ENCODE measurements at places on chromosomes 2 and 18. TPM values are rescaled to one million over a fixed set of nuclear protein-coding genes. Genes with fewer than 3 reads are reported as not detected.

ADCY3 gene
- polyA plus RNA-seq = 22.0 TPM

DES gene
- polyA plus RNA-seq = 5,672 TPM

IGFBP5 gene
- polyA plus RNA-seq = 468 TPM

TMEM169 gene
- polyA plus RNA-seq = 4.5 TPM

MGAT4A gene
- polyA plus RNA-seq = 3.8 TPM

SNORC gene
- 1.4 TPM for polyA plus RNA-seq

DYNAP gene
- 0.10 TPM for polyA plus RNA-seq

ACSL3 gene
- 44.7 TPM for polyA plus RNA-seq

SPR gene
- 5.5 TPM for polyA plus RNA-seq

NMUR1 gene
- polyA plus RNA-seq = 0.38 TPM

MPHOSPH10 gene
- 29.2 TPM for polyA plus RNA-seq

DSG1 gene
- not detected for polyA plus RNA-seq

DNA sequence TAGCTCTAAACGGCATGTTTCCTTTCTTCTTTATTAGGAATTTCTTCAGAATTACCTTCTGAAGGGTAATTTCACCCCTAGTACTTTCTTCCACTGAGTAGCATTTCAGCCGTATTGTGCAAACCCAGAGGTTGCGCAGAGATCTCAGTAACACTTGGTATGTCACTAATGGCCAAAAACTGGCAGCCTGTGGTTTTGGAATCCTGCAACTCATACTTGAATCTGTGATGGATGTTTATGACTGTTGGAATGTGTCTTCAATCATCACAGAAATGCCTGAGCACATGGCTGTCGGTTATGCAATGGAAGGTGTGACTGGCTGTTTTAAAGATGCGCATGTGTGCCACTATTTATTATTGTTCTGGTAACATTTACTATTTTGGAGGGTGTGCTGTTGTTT, 100.0 kb downstream of the COLEC12 start:
- DNase-seq = no peak

GRCh38 chr18:79569720-79570119, 109.9 kb upstream of the CTDP1 start:
- no peak for DNase-seq

GRCh38 chr18:43405097-43405496, 127.8 kb upstream of the SYT4 start:
- DNase-seq = no peak

GRCh38 chr2:127011231-127011661, 95.7 kb downstream of the BIN1 start:
- DNase-seq = no peak

DNA sequence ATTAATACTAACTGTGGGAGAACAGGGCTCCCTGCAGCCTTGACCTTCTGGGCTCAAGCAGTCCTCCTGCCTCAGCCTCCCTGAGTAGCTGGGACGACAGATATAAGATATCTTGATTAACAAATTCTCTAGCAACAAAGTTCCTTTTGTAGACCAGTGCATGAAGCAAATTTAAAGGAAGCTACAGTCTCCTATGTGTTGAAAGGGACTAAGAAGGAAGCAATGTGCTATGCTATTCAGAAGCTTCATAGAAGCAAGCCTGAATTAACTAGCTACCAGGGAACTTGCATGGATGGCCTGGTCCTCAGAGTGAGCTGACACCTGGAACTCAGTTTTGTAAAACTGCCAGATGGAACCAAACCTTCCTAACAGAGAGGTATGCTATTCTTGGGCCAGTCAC, 33.2 kb downstream of the RAPH1 start:
- DNase-seq = no peak

DNA sequence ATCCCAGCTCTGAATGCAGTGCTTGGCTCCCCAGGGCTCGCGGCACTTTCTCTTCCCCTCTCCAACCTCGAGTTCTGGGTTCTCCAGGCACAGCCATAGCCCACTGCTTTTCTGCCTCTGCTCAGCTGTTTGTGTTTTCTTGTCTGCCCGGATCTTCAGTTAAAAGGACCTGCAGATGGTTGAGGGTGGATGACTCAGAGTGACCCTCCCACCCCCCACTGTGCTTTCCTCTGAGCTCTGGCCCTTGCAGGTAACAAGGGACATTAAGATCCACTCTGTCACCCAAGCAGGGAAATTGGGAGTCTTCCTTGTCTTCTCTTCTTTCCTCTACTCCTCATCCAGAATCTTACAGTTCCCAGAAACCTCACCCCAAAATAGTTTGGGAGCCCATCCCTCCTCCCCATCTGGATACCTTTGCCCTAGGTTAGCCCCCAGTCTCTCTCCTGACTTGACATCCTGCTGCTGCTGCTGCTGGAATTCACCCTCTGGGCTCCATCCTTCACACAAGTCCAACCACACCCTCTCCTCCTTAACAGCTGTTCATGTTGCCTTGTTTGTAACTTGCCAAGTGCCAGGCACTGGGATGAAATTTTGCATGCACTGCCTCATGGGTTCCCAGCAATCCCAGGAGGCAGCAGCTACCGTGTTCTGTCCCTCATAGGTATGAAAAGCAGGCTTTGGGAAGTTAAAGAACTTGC, 157.9 kb upstream of the TTC39C start:
- DNase-seq = no peak

- no peak for DNase-seq
Measured at GRCh38 chr2:218047536-218048225, 21.4 kb upstream of the RUFY4 start.

DNA sequence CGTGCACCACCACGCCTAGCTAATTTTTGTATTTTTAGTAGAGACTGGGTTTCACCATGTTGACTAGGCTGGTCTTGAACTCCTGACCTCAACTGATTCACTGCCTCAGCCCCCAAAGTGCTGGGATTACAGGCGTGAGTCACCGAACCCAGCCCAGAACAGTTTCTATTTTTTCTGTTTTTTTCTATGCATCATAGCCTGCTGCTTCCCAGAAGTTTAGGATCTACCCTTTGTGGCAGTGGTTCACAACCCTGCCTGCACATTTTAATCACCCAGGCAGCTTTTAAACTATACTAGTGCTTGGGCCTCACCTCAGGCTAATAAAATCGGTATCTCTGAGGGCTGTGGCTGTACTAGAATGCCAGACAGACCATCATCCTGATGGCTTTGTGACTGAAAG, 39.7 kb upstream of the SOCS6 start:
- DNase-seq = no peak

DNA sequence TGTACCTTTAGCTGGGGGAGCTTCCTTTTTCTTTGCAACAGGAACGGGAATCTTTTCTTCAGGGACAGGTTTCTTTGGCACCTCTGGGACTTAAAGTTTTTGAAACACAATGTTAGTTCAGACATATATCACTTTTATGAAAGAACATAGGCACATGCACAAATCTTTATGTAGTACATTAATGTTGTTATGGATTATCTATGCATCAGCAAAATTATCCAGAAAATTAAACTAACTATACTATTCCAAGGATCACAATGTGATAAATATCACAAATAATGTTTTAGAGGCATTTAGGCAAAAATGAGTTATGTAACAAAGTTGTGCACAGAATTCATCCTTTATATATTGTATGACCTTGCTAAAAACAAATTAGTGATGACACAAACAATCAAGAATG, 117.4 kb downstream of the TTN start:
- no peak for DNase-seq

- no peak for DNase-seq
Measured at GRCh38 chr2:213317929-213318328, 33.7 kb downstream of the SPAG16 start.

DNA sequence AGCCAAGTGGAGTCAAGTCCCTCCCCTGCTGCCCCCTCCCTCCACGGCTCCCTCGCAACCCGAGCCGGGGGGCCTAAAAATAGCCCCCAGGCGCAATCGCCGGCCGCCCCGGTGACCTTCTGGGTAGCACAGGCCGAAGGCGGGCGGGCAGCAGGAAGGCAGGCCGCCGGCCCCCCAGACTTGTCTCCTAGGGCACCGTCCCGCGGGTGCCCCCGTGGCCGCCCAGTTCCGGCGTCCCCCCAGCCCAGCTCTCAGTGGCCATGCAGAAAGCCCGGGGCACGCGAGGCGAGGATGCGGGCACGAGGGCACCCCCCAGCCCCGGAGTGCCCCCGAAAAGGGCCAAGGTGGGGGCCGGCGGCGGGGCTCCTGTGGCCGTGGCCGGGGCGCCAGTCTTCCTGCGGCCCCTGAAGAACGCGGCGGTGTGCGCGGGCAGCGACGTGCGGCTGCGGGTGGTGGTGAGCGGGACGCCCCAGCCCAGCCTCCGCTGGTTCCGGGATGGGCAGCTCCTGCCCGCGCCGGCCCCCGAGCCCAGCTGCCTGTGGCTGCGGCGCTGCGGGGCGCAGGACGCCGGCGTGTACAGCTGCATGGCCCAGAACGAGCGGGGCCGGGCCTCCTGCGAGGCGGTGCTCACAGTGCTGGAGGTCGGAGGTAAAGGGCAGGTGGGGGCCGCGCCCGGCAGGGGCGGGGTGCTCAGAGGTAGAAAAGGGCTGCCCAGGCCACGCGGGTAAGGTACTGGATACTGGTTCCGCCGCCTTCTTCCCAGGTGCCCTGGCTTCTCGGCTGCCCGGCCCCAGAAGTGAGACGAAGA, at the start of gene SPEG:
Gene SPEG, plus strand, starts transcription at position 126 of the 808 bp plus-strand sequence. Its CDS starts 135 bp downstream, at position 261.
- no peak for DNase-seq

DNA sequence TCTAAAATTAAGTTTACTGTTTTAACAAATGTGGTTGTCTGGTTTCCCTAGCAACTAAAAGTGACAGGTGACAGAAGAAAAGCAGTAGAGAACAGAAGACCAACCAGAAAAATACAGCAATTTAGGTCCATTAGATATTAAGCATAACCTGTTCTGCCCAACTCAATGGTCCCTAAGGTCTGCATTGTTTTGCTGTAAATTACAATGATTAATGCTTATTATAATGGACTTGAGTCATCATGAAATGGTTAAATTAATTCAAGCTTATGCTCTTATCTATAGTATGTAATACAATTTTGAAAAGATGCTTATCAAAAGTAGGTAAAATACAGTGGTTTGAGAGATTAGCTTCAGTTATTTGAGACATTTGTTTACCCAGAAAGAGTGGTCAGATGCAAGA, 378.0 kb downstream of the GRB14 start:
- no peak for DNase-seq

- DNase-seq = no peak
Measured at GRCh38 chr2:25201794-25202193, 33.4 kb upstream of the POMC start.

DNA sequence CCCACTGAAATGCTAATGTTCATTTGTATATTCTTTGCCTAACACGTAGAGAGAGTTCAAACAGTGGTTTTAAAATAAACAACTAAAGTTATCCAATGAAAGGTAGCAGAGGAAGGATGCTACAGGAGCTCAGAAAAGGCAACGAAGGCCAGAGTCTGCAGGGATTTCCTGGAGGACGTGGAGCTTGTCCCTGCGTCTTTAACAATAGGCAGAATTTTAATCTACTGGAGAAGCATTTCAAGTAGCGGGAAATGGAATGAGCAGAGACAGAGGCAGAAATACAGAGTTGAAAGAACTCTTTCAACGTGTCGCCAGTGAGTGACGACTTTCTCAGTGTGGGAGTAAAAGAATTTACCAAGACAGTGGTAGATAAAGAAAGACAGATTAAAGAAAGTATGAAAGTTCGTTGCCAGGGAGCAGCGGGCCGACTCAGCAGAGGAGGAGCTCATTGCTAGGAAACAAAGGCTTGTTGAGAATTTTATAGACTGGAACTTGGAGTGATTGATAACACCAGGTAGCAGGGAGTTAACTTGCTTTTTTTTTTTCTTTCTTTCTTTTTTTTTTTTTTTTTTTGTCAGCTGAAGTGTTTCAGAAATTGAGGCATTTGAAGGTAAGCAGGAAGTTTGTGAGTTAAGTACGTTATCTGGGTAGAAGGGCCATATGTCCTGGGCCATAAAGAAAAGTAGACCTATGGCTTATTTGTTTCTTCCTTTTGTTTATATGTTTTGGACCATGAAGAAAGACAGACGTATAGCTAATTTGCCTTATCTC, 625 bp upstream of the NBAS start:
- peak; percentile 31 for DNase-seq

GRCh38 chr2:25453199-25453905, 111.6 kb upstream of the DNMT3A start:
- DNase-seq = no peak

GRCh38 chr2:134132490-134132857, 121.4 kb upstream of the MGAT5 start:
- no peak for DNase-seq

DNA sequence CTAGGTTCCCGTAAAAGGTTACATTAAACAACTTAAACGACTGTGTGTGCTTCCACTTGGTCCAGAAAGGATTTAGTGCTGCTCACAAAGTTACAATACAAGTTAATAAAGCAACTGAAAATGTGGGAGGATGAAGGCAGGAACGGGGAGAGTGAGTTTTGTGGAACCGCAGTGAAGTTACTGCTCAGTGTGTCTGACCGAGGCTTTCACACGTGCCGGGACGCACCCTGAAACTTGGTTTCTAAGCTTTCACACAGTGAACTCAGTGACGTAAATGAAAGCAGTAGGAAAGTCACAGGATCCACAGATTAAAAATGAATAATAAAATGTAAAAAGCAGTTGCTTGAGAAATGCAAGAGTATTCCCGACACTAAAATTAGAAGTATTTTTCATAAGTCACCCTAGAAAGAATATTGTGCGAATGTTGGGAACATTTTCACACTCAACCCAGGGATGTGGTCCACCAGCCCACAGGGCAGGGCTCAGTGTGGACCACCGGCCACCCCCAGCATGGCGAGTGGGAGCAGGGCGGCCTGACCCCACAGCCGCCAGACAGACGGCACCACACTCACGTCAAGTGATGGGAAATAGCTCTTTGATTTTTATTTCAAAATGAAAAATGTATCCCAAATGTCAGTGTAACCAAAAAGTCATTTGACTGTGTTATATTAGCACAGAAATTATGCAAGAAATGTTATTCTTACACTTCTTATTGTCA, 32.6 kb upstream of the CHMP1B start:
- no peak for DNase-seq

GRCh38 chr18:70663141-70663540, 374.3 kb downstream of the SOCS6 start:
- no peak for DNase-seq

DNA sequence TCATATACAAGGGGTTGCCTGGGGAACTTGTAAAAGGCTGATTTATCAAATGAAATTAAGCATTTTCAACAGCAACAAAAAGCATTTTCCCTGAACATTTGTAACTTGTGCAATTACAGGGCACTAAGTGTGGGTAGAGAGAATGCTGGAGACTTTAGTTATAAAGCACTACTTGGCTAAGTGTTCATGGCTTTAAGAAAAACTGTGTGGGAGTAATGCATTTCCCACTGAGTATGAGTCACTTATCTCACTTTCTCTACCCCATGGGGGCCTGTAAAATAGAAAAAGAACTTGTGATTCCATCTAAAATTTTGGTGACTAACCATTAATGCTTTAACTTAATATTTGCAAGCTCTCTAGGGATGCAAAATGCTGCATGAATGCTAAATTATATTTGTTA, 193.4 kb downstream of the CCDC102B start:
- DNase-seq = no peak

DNA sequence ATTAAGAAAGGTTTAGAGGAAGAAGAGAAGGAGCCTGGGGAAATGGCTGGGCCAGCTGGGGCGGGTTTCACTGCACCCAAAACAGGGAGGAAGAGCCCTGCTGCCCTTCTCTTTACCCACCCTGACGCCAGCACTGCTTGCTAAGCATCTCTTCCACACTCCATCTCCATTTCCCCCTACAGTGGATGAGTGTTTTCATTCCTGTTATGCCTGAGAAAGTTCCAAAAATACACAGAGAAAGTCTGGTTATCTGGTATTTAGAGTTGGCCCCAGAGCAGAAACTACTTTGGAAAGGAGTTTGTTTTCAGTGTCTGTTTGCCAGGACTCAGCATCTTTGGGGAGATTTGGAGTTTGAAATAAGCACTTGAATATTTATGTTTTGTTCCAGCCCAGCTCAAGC, 451.0 kb downstream of the SLC4A3 start:
- DNase-seq = peak; percentile 56
